ENCODE measurements at places on chromosomes 2 and 18.

DNA sequence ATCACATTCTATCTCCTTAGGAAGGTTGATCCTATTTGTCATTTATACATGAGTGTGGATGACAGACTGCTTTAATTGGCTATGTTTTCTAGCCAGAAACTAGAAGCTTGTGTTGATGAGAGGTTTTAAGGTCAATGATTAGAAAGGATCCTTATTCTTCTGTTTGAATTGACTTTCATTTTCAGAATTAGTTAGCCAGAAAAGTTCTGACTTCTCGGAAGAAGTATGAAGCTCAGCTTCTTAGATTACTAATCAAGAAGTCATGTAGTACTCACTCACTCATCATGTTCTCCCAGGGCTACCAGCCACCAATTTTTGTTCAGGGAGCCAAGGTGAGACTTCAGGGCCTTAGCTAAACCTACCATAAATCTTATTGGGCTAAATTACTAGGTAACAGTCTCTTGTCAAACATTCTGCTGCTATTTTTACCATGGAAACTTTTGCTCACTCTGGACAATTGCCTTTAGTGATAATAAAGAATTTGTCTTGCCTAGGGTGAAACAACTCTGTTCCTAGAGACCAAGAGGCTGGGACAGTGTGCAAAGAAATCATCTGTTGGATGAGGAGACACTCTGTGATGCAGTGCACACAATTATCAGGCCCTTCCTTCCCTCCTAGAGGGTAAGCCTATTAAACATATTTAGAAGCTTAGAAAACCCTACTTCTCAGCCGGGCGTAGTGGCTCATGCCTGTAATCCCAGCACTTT is 111.6 kb upstream of the DNMT3A start:
- no peak for DNase-seq

DNA sequence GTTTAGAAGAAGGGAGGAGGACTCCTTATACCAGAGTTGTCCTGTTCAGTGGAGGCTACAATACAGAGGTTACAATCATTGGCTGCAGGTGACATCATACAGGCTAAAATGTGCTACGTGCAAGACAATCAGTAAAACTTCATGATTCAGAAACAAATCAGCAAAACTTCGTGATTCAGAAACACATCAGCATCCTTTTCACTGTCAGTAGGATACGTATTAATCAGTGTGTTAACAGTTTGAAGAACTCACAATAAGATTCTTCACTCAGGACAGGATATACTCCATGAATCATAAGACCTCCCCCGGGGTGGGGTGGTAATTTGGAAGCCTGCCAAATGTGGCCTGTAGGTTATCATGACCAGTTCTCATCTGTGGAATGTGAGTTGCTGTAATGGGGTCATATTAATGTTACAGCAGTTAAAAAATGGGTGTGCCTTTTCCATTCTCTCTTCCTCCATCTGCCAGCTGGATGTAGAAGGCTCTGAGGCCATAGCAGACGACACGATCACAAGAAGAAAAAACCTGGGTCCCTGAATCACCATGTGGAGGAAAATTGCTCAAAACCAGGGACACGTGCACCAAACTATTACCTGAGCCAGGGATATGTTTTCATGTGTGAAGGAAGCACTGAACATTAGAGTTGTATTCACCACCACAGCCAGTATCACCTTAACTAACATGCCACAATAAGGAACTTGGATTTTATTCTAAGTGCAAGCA is 134.8 kb upstream of the CREB1 start:
- DNase-seq, result no peak

DNA sequence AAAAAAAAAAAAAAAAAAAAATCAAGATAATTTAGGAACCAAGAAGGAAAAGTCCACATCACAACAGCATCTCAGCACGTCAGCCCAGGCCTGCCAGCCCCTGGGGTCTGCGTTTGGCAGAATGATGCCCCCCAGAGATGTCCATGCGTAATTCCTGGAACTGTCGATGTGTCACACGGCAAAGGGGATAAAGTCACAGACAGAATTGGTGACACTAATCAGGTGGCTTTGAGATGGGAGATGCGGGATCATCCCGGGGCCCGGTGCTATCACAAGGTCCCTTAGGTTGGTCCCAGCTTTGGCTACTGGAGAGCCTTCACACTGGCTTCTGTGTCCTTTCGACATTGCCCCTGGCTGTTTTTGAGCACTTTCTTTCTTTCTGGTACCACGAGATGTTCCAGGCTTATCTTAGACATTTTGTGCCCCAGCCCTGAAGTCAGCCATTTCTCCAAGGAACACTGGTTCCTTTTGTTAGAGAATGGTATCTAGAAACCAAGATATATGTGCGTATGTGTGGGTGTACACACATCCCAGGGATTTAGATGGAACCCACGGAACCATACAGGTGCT is 20.7 kb downstream of the RAMP1 start:
- DNase-seq, result no peak

GRCh38 chr2:241555711-241556110 is 2.8 kb upstream of the BOK start:
- no peak for DNase-seq

GRCh38 chr2:201932511-201932910 is 101.1 kb upstream of the FZD7 start:
- peak; percentile 95 for DNase-seq

Measured in NCI-H524 (cell line).